ENCODE measurements at places on chromosomes 1 and 21.

GRCh38 chr1:198590454-198590853 lies 48.4 kb upstream of the PTPRC start:
- DNase-seq, result no peak

- no peak for DNase-seq
These were observed 123.8 kb downstream of the BARHL2 start for GRCh38 chr1:90593312-90593711.

DNA sequence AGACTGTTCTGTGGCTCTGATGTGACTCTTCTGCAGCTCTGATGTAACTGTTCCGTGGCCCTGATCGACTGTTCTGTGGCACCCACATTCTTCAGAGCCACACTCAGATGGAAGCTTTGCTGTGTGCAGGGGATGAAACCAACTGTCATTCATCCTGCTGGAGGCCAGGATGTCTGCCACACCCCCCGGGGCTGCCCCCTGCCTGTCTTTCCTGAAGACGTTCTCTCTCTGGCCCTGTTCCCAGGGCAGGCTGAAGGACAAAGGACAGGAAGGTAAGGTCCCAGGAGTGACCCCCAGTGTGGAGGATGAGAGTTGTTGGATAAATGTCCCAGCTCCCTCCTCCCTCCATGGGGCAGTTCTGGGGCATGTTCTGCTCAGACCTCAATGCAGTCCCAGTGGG lies 29.4 kb upstream of the UMODL1 start:
- DNase-seq, result no peak

DNA sequence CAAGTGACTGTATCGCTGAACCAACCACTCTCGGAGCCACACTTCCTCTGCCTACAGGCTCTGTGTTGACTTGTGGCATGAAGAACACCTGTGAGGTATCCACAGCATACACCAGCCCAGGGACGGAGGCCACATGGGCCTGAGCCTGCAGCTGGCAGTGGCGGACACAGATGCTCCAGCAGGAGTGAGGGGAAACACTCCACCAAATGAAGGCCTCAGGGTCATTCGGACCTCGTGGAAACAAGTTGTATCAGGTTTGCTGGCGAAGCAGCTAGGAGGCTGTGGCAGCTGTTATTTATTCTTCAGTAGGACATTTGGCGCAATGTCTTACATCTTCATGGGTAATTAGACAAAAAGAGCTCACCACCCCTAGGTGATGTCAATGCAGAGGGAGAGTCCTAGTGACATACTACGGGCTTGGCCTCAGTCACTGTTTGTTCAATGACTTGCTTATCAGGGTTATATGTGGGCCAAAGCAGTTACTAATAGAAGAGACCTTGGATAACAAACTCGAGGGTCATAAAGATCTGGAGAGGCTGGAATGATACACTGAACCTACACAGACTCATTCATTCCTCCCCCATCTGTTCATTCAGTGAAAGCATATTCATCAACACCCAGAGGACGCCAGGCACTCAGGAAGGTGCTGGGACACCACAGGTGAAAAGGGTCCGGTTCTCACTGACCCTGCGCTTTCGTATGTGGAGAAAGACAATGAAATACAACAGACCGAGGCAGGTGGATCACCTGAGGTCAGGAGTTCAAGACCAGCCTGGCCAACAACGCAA lies 11.6 kb upstream of the ETS2 start:
- no peak for DNase-seq

DNA sequence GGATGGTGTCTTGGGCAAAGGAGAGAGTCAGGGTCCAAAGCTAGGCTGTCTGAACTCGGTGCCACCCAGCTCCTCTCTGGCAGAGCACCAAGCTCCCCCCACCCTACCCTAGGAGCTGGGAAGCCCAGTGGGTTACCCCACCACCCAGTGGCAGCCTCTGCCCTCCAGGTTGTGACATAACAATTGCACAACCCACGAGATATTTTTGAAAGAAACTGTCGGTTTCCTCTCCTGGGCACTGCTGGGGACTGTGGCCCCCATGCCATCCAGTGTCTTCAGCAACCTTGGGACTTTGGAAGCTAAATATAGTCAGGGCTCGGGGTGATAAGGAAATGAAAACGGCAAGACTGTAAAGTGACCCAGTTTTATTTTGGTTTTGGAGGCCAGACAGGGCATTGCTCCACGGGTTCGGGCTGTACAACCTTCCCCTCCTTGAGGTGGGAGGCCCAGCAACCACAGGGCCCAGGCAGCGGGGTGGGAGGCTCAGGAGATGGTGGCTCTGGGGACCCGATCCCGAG lies 1.4 kb downstream of the CITED4 start:
- no peak for DNase-seq

GRCh38 chr1:236759252-236759859 lies 35.7 kb upstream of the MTR start:
- DNase-seq, result peak; percentile 51

GRCh38 chr1:246730839-246731238 lies 6.6 kb downstream of the SCCPDH start:
- DNase-seq, result no peak

GRCh38 chr1:162765788-162766187 lies 24.7 kb upstream of the HSD17B7 start:
- DNase-seq, result no peak

GRCh38 chr21:43854773-43855633 lies 10.0 kb upstream of the AGPAT3 start:
- no peak for DNase-seq

GRCh38 chr21:33289199-33289819 lies 23.1 kb downstream of the IL10RB start:
- no peak for DNase-seq

- no peak for DNase-seq
These were observed 53.4 kb downstream of the FBXO2 start for GRCh38 chr1:11600836-11601235.

DNA sequence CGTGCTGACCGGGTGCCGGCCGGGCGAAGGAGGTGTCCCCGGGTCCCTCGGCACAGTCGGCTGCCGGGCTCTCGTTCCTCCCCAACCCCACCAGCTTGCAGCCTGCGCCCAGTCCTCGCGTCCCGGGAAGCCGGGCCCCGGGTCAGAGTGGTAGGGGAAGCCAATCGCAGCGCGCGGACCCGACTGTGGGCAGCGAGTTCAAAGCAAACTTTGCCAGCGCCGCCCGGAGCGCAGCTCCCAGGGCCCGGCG lies 328 bp downstream of the MYCL start:
- peak; percentile 100 for DNase-seq

DNA sequence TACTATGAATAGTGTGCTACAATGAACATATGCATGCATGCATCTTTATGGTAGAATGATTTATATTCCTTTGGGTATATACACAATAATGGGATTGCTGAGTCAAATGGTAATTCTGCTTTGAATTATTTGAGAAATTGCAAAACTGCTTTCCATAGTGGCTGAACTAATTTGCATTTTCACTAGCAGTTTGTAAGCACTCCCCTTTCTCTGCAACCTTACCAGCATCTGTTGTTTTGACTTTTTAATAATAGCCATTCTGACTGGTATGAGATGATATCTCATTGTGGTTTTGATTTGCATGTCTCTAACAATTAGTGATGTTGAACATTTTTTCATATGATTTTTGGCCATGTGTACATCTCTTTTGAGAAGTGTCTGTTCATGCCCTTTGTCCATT lies 24.0 kb upstream of the DIRAS3 start:
- no peak for DNase-seq

DNA sequence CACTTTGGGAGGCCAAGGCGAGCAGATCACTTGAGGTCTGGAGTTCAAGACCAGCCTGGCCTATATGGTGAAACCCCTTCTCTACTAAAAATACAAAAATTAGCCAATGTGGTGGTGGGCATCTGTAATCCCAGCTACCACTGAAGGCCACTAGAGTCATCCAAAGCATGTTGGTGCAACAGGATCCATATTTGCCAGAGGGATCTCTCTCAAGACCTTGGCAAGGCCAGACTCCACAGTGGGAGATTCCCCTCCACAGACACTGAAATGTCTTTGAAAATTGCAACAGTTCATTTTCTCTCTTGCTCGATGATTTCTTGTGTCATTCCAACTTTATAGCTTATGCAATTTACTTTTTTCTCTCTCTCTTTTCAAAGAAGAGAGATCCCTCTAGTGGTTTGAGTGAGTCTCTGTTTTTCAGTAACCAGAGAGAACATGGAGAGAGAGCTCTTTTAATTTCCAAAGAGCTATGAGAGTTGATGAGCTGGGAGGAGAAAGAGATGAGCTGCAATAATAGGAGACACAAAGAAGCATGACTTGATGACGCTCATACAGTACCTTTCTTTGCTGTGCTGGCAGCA lies 176.8 kb upstream of the USP25 start:
- DNase-seq, result no peak

DNA sequence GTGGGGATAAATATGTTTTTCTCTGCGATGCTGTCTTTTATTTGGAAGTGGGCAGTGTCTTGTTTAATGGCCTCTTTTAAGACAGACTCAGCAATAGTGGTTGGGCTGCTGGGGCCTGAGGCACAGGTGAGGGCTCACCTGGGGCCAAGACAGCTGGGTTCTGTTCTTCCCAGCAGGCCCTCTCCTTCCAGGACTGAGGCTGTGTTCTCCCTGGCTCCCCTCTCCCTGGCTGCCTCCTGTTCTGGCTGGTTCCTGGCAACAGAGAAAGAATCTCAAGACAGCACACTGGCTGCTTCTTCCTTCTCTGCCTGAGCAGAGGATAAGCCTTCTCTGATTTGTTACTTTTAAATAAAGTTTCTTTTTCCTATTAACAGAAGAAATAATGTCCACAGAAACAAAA lies 7.4 kb upstream of the GRHL3 start:
- no peak for DNase-seq

DNA sequence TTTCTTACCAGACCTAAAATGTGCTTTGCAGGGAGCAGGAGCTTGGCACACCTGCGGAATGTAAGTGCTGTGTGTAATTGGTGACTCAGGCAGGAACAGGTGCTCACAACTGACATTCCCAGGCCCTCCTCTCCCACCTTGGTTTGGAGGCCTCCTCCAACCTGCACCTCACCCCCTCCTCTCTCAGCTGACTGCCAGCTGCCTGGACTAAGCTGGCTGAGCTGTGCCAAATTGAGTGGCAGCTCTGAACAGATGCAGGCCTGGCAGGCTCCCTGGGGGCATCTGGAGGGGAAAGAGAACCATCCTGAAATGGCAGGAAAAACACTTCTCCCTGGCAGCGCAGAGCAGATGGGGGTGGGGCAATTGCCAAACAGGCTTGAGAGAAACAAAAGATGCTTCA lies 91.7 kb upstream of the PGBD5 start:
- DNase-seq, result peak; percentile 100

DNA sequence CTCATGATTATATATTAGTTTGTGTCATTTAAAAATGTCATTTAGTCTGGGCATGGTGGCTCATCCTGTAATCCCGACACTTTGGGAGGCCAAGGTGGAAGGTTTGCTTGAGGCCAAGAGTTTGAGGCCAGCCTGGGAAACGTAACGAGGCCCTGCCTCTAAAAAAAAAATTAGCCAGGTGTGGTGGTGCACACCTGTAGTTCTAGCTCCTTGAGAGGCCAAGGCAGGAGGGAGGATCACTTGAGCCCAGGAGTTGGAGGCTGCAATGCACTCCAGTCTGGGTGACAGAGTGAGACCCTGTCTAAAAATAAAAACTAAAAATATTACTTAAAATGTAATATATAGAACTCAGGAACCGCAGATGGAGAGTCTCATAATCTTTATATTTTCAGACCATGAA lies 34.6 kb downstream of the RUNX3 start:
- DNase-seq, result no peak

DNA sequence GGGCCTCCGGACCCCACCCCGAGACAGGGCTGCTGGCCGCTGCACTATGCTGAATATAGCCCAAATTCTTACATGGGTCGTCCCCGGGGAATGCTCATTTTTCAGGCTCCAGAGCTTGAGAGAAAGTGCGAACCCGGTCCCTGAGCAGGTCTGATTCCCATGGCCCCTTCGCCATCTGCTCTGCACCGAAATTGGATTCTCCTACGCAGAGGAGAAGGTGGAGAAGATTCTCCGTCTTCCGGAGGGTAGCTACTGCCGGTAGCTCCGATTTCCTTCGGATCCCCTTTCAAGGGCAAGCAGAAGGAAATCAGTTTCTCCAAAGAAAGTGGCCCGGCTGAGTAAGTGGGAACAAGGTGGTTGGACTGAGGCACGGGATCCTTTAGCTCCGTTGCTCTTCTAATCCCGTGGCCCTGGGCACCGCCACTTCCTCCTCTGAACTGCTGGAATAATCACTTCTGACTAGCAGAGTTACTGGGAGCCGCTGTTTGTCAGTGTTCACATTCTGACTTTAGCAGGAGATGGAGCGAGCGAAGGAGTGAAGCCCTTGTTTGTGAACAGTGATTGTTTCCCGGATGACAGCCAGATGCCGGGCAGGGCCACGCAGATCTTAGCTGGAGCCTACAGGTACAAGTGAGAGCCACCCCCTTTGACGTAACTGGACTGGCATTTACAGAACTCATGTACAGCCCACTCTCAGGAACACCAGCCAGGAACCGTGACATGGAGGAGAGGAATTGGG lies 1.1 kb upstream of the ZNF496 start:
- no peak for DNase-seq

- DNase-seq, result no peak
These were observed 8.4 kb downstream of the SOX13 start for GRCh38 chr1:204081164-204081790.

DNA sequence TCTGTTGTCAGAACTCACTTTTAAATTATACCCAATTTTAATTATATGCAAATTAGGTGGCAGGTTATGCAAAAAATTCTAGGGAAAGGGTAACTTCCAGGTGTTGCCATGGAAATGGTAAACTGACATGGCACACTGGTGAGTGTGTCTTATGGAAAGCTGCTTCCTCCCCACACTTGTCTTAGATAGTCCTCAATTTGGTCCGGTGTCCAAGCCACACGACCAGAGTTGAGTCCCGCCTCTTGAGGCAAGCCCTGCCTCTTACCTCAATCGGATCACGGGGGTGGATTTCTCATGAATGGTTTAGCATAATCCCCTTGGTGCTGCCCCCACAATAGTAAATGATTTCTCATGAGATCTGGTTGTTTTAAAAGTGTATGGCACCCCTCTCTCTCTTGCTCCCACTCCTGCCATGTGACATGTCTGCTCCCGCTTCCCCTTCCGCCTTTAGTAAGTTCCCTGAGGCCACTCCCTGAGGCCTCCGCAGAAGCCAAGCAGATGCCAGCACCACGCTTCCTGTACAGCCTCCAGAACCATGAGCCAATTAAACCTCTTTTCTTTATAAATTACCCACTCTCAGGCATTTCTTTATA lies 74.9 kb downstream of the MATN1 start:
- no peak for DNase-seq

GRCh38 chr1:27296773-27297291 lies 25.1 kb upstream of the TMEM222 start:
- peak; percentile 39 for DNase-seq

- DNase-seq, result no peak
These were observed 20.0 kb downstream of the TMEM81 start for GRCh38 chr1:205064301-205064700.

- DNase-seq, result no peak
These were observed 53.8 kb downstream of the SERBP1 start for GRCh38 chr1:67376381-67376780.
